AG04450 (cell line): ENCODE measurements at places on chromosomes 5 and 9.

DNA sequence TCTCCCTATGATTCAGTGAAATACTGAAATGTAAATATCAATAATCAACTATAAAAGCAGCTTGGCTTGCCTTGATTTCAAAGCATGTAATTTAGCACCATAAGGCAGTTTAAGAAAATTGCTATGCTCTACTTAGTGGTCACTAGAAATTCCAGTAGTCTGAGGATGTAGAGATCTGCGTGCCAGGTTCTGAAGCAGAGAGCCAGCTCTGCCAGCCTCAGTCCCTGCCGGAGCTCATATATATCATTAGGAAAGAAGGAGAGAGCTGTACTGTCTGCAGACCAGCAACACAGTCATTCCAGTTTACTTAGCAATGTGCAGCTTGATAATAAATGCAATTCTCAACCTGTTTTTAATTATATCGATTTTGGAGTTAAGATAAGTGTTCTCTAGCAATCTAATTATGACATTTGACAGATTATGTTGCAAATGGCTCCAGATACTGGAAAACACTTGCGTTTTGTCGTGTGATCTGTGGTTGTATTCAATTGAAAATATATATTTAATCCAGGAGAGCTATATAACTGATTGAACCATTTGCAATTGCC, 540.5 kb downstream of the CTNND2 start:
- no peak for DNase-seq

GRCh38 chr9:72025906-72026305, 34.5 kb downstream of the C9orf57 start:
- no peak for DNase-seq

DNA sequence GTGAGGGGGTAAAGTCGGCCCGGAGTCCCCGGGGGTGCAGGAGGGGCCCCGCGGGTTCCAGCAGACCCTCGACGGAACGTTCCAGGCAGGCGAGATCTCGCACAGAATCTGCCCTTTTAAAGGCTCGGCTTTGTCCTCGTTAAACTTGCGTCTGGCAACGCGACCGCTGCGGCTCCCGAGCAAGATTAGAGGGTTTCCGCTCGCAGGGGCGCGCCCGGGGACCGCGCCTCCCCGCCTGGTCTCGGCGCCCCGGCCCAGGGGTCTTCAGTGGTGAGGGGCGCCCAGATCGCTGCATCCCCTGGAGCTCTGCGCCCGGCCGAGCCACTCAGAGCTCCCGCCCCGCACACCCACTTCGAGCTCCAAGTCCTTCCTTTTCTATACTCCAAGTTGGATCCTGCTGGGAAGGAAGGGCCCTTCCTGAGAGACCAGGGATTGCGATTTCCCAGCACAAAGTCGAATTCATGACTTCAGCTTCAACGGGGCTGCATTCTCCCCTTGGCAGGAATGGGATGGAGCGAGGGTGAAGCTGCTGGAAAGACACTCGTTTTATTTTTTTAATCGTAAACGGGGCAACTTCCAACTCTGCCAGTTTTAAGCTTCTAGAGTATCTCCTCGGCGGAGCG, 11.3 kb downstream of the PROP1 start:
- no peak for DNase-seq

- DNase-seq, result no peak
Observed at GRCh38 chr9:105093685-105094084, 150.8 kb upstream of the SLC44A1 start.

DNA sequence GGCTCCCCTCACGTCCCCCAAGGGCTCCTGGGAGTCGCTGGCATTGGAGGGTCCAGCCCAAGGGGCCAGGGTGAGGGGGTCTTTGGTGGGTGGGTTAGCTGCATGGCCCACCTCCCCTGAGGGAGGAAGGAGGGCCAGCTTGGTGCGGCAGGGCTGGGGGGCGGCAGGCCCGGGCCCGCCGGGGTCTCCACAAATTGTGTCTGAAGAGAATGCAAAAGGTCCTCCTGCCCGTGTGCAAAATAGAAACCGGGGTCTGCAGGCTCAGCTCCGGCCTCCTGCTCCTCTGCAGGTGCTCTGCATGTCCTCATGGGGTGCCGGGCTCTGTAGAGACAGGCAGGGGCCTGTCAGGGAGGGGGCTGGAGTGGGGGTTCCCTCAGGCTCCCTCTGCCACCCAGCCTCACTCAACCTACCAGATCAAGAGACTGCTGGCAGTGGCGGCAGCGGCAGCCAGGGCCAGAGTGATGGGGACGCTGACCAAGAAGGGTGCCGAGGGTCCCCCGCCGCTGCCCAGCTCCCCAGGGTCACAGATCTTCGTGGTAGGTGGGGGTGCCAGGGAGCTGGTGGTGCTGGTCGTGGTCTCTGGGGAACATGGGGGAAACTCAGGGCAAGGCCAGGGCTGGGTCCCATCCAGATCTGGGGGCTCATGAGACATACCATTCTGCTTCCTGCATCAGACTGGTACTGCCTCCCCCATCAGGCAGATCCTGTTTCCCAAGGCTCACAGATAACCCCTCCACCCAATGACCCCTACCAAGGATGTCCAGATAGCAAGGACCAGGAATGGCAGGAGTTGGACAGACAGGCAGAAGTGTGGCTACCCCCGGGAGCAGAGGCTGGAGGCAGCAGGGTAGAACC, 29.2 kb upstream of the ENHO start:
- DNase-seq, result no peak

DNA sequence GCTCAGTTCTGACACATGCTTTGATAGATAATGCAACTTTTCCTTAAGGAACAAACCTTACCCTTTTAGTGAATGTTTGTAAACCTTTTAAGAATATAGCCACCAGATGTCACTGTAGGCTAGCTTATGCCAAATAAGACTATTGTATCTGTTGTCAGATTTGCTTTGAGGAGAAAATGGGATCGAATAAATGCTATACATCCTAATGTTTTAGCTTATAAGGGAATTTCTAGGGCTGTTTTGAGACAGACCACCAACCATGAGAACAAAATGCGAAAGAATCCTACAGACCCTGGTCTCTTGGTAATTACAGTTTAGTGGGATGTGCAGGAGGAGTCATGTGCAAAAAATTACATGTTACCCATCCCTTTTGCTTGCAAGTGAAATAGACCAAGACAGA, 127.6 kb upstream of the NMUR2 start:
- no peak for DNase-seq

DNA sequence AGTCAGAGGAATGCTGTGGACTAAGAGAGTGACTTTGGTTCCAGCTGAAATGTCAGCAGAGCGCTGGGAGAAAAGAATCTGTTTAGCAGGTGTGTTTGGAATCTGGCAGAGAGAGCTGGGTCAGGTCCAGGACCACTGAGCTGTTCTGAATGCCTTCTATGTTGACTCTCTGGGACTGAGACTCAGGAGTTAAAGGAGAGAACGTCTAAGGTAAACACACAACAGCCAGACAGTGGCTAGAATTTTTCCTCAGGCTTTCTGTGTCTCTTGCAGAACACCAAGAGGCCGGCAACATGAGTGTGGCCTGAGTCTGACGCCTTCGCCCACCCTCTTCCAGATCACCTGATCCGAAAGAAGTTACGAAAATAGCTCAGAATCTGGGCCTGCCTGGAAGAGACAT, 107.2 kb upstream of the ZNF462 start:
- DNase-seq, result no peak

DNA sequence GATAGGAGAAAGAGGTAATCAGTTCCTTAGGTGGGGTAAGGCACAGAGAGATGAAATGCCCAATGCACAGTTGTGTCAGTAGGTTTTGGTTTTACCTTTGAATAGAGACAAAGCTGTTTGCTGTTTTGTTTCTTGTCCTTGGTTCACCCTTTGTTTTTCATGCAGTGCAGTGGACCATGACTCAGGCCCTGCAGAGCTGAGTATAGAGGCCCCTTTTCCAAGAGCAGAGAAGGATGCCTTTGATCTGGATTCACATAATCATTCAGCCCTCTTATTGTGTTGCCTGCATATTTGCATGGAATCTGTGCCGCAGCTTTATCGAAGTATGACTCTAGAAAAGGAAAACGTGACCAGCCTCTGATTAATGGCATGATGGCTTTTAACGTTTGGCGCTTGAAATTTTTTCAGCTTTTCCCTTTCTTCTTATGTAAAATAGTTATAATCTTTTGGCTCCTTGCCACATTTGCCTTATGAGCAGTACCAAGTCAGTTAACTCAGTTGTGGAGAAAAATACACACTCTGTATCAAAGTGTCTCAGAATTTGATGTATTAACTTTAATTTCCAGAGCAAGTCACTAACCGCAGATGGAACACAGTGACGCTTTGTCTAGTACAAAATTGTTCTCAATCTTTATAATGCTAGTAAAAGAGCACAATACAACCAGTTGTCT, 197.6 kb downstream of the KDM4C start:
- DNase-seq, result no peak

GRCh38 chr9:106886111-106887046, 23.4 kb downstream of the ZNF462 start:
- DNase-seq, result no peak

DNA sequence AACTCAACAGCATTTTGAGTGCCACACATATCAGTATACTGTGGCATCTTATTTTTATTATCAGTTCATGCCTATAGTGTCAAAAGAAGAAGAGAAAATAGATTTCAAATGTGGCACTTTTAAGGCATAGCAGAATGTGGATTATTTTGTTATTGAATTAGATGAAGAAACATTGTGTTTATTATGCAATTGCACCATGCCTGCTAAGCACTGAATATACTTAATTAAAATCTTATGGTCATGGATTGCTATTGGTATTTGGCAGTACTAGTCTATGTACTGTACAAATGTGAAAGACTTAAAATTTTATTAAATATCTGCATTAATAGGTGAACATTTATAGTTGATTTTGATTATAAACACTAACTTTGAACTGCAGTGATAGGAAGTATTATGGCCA, 128.8 kb downstream of the FER start:
- no peak for DNase-seq

- no peak for DNase-seq
Observed at GRCh38 chr5:143569213-143569701, 165.8 kb upstream of the NR3C1 start.

DNA sequence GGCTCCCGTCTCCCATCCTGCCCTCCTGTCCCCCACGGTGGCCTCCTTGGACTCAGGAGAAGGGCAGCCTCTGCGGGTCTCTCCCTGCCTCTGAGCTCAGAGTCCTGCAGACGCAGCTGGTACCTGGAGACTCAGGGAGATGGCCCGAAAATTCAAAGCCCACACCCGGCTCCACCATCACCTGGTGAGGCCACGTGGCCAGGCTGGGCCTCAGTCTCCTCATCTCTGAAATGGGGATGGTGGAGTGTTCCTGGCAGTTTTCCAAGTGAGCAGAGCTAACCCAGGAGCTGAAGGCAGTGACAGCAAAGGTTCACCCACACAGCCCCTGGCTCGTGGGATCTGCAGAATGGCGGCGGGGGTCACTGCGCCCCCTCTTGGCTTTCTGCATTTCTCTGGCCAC, 62.1 kb upstream of the RXRA start:
- DNase-seq, result no peak

GRCh38 chr9:71690063-71690688, 78.1 kb downstream of the CEMIP2 start:
- no peak for DNase-seq
